Dermis lymphatic vessel endothelial cell (primary cell): ENCODE measurements at places on chromosomes 13 and 19. TPM values are rescaled to one million over a fixed set of nuclear protein-coding genes. Genes with fewer than 3 reads are reported as not detected.

CLIP3 gene
- total RNA-seq, result 2.3 and 2.8 TPM in 2 replicates

RAB20 gene
- total RNA-seq, result 1.5 and 1.6 TPM in 2 replicates

PRRG2 gene
- total RNA-seq, result 9.0 and 12.1 TPM in 2 replicates

DCT gene
- total RNA-seq, result not detected in 2 replicates

SIGLEC10 gene
- not detected in 2 replicates for total RNA-seq

PSG2 gene
- not detected in 2 replicates for total RNA-seq

MISP3 gene
- total RNA-seq, result under 0.01 and 0.22 TPM in 2 replicates

GDF15 gene
- total RNA-seq, result 50.7 and 51.2 TPM in 2 replicates

LSR gene
- 0.34 and 3.5 TPM in 2 replicates for total RNA-seq

ELAVL3 gene
- total RNA-seq, result not detected in 2 replicates

SLC8A2 gene
- not detected in 2 replicates for total RNA-seq

MEIOSIN gene
- total RNA-seq, result not detected in 2 replicates

ZNF772 gene
- 10.9 and 17.6 TPM in 2 replicates for total RNA-seq

MBD3L3 gene
- not detected in 2 replicates for total RNA-seq

VAV1 gene
- under 0.01 TPM in 1 of 2 replicates, not detected in the other for total RNA-seq

STARD13 gene
- 32.7 and 38.0 TPM in 2 replicates for total RNA-seq

LENG9 gene
- 6.2 and 6.4 TPM in 2 replicates for total RNA-seq

PPP2R1A gene
- 85.4 and 96.3 TPM in 2 replicates for total RNA-seq

CPB2 gene
- total RNA-seq, result not detected in 2 replicates

COX6B2 gene
- total RNA-seq, result not detected in 2 replicates

ZNF541 gene
- 0.22 and 0.77 TPM in 2 replicates for total RNA-seq

OR4F17 gene
- not detected in 2 replicates for total RNA-seq

ZNF486 gene
- 6.2 and 8.3 TPM in 2 replicates for total RNA-seq

ZNF613 gene
- total RNA-seq, result 8.5 and 10.5 TPM in 2 replicates

CAPN12 gene
- 0.22 TPM in 1 of 2 replicates, not detected in the other for total RNA-seq

GPR12 gene
- not detected in 2 replicates for total RNA-seq

F2RL3 gene
- 4.4 and 6.4 TPM in 2 replicates for total RNA-seq

ERFL gene
- not detected in 2 replicates for total RNA-seq

SHD gene
- not detected in 2 replicates for total RNA-seq

ZNF563 gene
- total RNA-seq, result 1.2 and 2.0 TPM in 2 replicates

PCDH20 gene
- total RNA-seq, result not detected in 2 replicates

TNNI3 gene
- total RNA-seq, result not detected in 2 replicates

GPR32 gene
- not detected in 2 replicates for total RNA-seq

TSSK6 gene
- total RNA-seq, result 0.60 and 0.87 TPM in 2 replicates

UBE2M gene
- total RNA-seq, result 61.8 and 84.3 TPM in 2 replicates

SKA3 gene
- 3.0 and 4.2 TPM in 2 replicates for total RNA-seq

COX6B1 gene
- 292 and 462 TPM in 2 replicates for total RNA-seq

KLK5 gene
- total RNA-seq, result not detected in 2 replicates

UBE2L5 gene
- total RNA-seq, result not detected in 2 replicates

RAB3A gene
- total RNA-seq, result 0.34 and 0.76 TPM in 2 replicates

ZNF274 gene
- total RNA-seq, result 13.4 and 14.4 TPM in 2 replicates

ZNF112 gene
- 6.1 and 8.9 TPM in 2 replicates for total RNA-seq

ZNF266 gene
- 11.8 and 13.8 TPM in 2 replicates for total RNA-seq

ZNF507 gene
- total RNA-seq, result 8.9 and 12.0 TPM in 2 replicates

TEX26 gene
- total RNA-seq, result not detected in 2 replicates

CERS1 gene
- total RNA-seq, result 1.8 and 2.2 TPM in 2 replicates

ZNF805 gene
- total RNA-seq, result 26.8 and 29.7 TPM in 2 replicates

FPR2 gene
- not detected in 2 replicates for total RNA-seq

RFPL4A gene
- total RNA-seq, result 0.87 TPM in 1 of 2 replicates, not detected in the other

NECTIN2 gene
- 76.8 and 98.0 TPM in 2 replicates for total RNA-seq

LATS2 gene
- total RNA-seq, result 19.9 and 28.8 TPM in 2 replicates

TMC4 gene
- 0.34 and 0.54 TPM in 2 replicates for total RNA-seq

PRPF31 gene
- 48.8 and 54.8 TPM in 2 replicates for total RNA-seq

ITPKC gene
- total RNA-seq, result 16.7 and 21.3 TPM in 2 replicates
